ENCODE measurements at places on chromosomes 5 and 9. TPM values are rescaled to one million over a fixed set of nuclear protein-coding genes. Genes with fewer than 3 reads are reported as not detected.
A peak's percentile ranks its signal among the peaks of the same experiment; 100 is the strongest.

GRCh38 chr5:44294516-44294915 lies 94.7 kb downstream of the FGF10 start:
- DNase-seq = peak; percentile 22
- no peaks in the 10 kb centered on the region for H3K4me1 ChIP-seq
- no peak overlapping the region for H3K27ac ChIP-seq

DNA sequence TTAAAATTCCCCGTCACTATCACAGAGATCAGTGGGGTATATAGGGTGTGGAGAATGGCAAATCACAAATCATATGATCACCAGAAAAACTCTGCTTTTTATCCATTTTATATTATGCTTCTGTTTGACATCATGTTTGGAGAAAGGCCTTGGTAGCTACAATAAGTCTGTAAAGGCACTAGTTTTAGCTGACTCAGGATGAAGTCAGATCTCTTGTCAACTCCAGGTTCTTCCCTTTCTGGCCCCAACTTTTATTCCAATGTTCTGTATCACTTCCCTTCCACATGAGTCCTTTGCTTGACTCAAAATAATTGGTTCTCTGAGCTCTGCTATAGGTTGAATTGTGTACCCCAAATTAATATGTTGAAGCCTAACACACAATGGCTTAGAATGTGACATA lies 484.9 kb downstream of the PTPRD start:
- DNase-seq = no peak
- no peak overlapping the region for H3K4me3 ChIP-seq
- no peaks in the 10 kb centered on the region for H3K4me1 ChIP-seq

GRCh38 chr5:142827934-142828576 lies 57.9 kb downstream of the ARHGAP26 start:
- DNase-seq = no peak
- H3K27me3 ChIP-seq = no peaks in the 10 kb centered on the region
- H3K4me3 ChIP-seq = no peak overlapping the region
- H3K4me1 ChIP-seq = peaks cover 8% of the 10 kb centered on the region

GRCh38 chr9:34443533-34443932 lies 14.8 kb downstream of the FAM219A start:
- no peak overlapping the region for H3K4me3 ChIP-seq
- no peak for DNase-seq
- H3K4me1 ChIP-seq = peaks cover 7% of the 10 kb centered on the region
- no peaks in the 10 kb centered on the region for H3K27me3 ChIP-seq
- H3K36me3 ChIP-seq = no peaks in the 10 kb centered on the region

GRCh38 chr9:35728041-35728971 lies 3.7 kb downstream of the TLN1 start:
- H3K36me3 ChIP-seq = peaks cover 25% of the 10 kb centered on the region
- H3K4me1 ChIP-seq = peaks cover 20% of the 10 kb centered on the region
- no peaks in the 10 kb centered on the region for H3K27me3 ChIP-seq
- H3K4me3 ChIP-seq = no peak overlapping the region
- H3K27ac ChIP-seq = no peak overlapping the region

Gene LCN2
- not detected for total RNA-seq

Gene SLC45A2
- not detected for total RNA-seq

Gene CCNH
- 87.7 TPM for total RNA-seq

Gene KCNN2
- not detected for total RNA-seq

Measured in SJCRH30 (cell line).